ENCODE measurements at places on chromosomes 11 and 22.
A peak's percentile ranks its signal among the peaks of the same experiment; 100 is the strongest.

GRCh38 chr11:36081274-36081945, 137.5 kb downstream of the LDLRAD3 start:
- no peak for DNase-seq

DNA sequence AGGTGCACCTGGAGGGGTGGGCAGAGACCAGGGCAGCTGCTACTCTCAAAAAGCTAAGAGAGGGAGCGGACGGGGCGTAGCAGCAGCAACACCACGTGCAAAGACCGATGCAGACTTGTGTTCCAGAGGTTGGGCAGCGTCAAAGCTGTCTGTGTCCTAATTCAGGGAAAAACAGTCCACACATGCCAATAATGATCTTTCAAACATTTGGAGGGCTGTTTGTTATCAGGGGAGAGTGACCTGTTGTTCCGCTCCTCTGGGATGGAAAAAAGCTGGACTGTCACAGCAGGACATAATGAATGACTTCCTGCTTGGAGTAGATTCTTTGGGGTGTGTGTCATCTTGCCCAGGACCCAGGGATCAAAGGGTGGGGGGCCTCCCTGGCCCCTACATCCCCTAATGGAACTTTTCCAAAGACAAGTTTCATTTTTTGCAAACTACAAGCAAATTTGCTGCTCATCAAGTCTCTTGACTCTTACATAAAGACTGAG, 6.2 kb upstream of the FBLN1 start:
- DNase-seq: no peak

DNA sequence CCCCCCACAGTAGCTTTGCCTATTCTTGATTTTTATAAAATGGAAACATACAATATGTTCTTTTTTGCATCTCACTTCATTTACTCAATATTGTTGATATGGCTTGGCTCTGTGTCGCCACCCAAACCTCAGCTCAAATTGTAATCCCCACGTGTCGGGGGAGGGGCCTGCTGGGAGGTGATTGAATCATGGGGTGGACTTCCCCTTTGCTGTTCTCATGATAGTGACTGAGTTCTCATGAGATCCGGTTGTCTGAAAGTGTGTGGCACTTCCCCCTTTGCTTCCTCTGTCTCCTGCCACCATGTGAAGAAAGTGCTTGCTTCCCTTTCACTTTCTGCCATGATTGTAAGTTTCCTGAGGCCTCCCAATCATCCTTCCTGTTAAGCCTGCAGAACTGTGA, 431.3 kb downstream of the MN1 start:
- no peak for DNase-seq

- no peak for DNase-seq
Measured at GRCh38 chr11:116697639-116698038, 75.1 kb downstream of the BUD13 start.

GRCh38 chr11:104164028-104164520, at the start of gene PDGFD:
PDGFD (minus strand) TSS chr11:104164147.
- peak; percentile 5 for DNase-seq

GRCh38 chr22:30310881-30311771, 15.6 kb downstream of the TBC1D10A start:
- no peak for DNase-seq

DNA sequence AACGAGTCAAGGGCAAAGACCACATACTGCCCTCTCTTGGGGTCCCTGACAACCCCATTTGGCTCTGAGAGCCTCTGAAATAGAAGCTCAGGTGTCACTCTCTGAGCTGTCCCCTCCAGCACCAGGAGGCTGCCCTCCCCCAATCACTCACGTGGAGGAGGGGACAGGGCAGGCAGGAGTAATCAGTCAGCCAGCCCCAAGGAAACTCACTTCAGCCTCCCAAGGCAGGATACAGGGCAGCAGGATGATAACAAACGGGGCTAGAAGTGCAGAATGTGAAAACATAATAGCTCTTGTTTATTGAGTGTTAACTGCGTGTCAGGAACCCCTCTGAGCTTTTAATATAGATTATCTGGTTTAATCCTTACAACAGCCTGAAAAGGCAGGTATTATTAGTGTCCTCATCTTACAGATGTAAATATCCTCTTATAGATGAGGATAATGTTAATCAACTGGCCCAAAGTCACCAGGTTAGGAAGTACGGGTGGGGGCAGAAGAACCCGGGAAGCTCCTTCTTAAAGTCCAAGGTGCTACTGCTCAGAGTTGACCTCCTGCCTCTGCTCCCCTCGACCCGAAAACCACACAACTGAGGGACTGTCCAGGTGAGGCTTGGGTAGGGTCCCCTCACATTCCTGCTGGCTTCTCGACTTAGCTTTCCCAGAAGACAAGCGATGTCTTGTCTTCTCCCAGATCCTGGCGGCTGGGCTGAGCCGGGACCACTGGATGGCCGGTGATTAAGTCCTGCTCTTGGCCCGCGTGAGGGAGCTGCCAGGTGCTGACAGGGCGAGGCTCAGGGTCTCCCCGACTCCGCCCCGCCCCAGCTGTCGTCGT, 2.7 kb downstream of the CHRM4 start:
- no peak for DNase-seq

- DNase-seq: no peak
Measured at GRCh38 chr11:61593151-61593550, 12.3 kb upstream of the SYT7 start.

DNA sequence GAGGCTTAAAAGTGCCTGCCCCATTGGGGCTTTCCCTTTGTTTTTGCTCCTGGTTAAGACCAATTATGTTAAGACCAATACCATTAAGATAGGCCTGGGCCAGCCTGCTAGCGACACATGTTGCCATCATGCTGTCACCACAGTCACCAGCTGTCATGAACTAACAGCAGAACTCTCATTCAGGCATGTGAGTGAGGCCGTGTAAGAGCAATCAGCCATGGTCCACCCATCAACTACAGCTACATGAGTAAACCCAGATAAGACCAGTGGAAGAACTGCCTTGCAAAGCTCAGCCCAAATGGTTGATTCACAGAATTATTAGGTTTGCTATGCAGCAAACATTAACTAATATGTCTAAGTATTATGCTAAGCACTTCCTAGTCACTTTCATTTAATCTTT, 19.9 kb downstream of the GLYAT start:
- DNase-seq: no peak

DNA sequence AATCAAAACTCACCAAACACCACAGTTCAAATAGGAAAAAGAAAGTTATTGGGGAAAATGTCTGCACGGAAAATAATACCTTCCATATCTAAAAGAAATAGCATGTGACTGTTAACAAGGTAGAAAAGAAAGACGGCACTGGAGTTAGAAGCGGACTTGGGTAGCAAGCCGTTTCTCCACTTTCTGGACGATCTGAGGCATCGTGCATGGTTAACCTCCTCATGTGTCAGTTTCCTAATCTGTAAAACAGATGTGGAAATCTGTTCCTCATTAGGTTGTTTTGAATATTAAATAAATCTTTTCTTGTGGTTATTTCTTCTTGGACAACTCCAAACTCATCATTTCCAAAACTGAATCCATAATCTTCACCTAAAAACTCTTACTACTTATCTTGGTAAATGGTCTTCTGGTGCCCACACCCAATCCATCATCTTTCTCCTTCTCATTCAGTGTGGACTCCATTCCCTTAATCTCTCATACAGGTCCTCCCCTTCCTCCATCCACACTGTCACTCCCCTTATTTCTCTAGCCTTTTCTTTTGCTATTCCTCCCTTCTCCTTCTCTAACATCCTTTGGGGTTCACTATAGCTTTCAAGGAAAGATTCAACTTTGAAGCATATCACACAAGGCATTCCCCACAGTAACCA, 53.5 kb downstream of the VSIG10L2 start:
- DNase-seq: no peak

DNA sequence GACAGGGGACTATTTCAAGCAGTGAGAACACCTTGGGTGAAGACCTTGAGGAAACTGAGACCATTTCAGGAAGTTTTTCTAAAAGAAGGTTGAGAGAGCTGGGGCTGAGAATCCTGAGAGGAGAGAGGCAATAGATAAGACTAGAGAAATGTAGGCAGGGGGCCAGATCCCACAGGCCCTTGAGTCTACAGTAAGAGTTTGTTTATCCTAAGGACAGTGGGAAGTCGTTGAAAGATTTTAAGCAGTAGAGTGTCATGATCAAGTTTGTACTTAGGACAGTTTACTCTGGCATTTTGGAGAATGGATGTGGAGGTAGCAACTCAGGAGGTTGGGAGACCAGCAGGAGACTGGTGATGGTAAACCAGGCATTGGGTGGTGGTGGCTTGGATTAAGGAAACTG, 17.1 kb downstream of the HSD17B12 start:
- DNase-seq: no peak

GRCh38 chr11:106872246-106872645, 146.0 kb downstream of the GUCY1A2 start:
- no peak for DNase-seq

DNA sequence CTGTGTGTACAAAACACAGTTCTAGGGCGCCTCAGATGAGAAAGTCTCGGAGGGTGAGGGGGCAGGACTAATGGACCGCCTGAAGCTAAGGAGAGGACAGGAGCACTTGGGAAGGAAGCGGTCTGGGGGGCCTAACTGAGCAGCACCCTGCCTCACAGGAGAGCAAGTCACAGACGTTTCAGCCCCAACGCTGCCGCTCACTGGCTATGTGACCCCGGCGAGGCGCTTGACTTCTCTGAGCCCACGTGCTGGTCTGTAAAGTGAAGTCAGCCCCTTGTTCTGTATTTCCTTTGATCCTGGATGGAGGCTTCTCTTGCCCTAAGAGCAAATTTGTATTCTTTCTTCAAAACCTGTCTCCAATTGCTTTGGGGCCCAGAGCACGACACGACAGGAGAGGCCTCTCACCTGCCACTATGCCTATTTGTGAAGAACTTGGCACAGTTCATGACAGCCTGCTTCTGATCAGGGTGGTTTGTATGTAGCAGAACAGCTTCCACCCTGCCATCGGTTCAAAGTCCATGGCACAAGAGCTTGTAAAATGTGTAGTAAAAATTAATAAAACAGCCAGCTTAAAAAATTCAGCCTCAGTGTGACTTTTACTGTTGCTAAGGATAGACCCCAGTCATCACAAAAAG, 59.1 kb downstream of the WNT11 start:
- DNase-seq: no peak

- DNase-seq: no peak
Measured at GRCh38 chr11:44767421-44767820, 40.7 kb downstream of the TSPAN18 start.

DNA sequence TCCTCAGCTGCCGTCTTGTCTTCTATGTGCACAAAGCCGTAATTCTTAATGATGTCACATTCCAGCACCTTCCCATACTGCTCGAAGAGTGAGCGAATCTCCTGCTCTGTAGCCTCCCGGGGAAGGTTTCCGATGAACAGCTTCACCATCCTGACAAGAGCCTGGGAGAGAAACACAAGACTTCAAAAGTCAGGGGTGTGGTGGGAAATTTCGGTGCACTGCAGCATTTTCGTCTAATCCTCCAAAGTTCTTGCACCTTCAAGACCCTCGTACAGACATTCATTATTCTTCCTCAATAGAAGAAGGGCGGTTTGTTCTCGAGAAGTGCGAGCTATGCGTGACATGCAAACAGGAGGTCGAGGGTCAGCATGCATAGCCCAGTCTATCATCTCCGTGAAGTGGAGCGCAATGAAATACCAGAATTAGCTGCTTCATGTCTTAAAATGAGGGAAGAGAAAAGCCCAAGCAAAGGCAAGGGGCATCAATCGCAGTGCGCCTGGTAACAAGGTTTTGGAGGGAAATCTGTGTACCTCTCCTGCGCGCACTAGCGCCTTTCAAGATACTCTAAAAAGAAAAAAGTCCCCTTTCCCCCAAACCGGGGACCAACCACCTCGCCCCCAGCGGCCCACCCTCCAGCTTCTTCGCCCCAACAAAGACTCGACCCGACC, 622 bp downstream of the RBM4B start:
- no peak for DNase-seq

DNA sequence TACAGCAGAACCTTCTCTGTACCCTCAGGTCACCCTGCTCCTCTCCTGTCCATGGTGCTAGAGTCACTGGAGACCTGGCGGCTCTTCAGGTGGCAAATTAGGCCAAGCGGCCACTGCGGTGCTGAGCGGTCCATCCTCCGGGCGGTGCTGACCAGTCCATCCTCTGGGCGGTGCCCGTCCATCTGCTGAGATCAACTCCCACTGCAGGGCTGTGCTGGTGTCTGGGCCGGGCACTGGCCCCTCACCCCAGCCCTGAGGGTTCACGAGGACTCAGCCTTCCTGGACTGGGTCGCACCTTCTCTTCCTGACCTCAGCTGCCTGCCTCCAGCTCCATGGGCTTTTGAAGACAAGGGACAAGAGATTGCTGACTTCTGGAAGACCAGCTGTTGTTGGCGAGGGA, 782.9 kb downstream of the BRD1 start:
- no peak for DNase-seq

DNA sequence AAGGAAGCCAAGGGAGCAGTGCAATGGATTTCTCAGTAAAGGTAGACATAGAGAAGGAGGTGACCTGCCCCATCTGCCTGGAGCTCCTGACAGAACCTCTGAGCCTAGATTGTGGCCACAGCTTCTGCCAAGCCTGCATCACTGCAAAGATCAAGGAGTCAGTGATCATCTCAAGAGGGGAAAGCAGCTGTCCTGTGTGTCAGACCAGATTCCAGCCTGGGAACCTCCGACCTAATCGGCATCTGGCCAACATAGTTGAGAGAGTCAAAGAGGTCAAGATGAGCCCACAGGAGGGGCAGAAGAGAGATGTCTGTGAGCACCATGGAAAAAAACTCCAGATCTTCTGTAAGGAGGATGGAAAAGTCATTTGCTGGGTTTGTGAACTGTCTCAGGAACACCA, 6.6 kb downstream of the TRIM22 start:
- DNase-seq: no peak

DNA sequence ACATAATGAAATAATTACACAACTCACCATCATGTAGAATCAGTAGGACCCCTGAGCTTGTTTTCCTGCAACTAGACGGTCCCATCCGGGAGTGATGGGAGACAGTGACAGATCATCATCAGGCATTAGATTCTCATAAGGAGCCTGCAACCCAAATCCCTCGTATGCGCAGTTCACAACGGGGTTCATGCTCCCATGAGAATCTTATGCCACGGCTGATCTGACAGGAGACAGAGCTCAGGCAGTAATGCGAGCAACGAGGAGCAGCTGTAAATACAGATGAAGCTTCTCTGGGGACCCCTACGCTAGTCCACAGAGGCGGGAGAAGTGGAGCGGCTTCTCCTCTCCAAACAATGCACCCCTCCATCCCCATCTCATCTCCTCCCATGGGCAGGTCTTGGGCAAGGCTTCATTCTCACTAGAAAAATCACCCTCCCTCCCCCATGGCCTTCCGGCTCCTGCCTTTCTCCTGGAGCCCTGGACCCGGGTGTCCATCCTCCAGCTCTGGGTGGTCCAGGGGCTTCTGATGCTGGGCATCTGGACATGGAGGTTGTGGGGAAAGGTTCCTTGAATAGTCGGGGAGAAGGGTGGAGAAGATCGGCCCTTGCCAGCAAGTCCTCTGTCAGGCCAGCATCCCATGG, 16.2 kb upstream of the RAC2 start:
- DNase-seq: no peak

- peak; percentile 7 for DNase-seq
Measured at GRCh38 chr11:44427432-44427831, 117.5 kb upstream of the ALX4 start.

GRCh38 chr22:49976439-49977175, 16.0 kb downstream of the PIM3 start:
- peak; percentile 57 for DNase-seq

GRCh38 chr11:3014057-3014938, 22.2 kb upstream of the NAP1L4 start:
- peak; percentile 55 for DNase-seq

Measured in activated CD4-positive, alpha-beta T cell treated with anti-CD3 and anti-CD28 coated beads, Interleukin-2, amount 50 U/mL, for 48 hours (primary cell).